ENCODE measurements at places on chromosomes 16 and 17.

DNA sequence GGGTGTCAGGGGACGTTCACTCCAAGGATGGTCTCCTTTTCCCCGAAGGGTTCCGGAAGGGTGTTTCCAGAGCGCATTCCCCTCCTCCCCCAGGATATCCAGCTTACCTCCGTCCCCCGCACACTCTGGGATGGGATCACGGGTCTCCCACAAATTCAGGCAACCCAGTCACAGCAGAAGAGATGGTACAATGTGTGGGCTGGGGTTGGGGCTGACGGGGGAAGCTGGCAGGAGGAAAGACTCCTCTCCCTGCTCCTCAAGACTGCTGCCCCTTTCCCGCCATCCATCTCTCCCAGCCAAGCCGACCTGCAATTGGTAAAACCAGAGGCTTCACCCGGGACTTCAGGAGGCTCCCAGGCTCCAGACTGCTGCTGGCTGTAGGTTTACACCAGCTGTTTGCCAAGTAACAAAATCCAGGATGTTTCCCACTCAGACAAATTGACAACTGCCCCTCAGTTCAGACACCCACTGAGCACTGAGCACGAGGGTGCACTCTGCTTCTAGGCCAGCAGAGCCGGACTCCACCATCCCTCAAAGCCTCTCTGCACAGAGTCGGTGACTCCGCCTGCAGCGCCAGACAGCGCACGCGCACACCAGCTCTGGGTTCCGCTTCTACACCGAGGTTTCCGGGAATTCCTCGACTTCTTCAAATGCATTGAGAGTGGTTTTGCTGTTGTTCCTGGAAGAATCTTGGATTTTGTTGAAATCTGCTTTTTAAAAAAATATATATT is 37.7 kb downstream of the ASPA start:
- no peak for DNase-seq

DNA sequence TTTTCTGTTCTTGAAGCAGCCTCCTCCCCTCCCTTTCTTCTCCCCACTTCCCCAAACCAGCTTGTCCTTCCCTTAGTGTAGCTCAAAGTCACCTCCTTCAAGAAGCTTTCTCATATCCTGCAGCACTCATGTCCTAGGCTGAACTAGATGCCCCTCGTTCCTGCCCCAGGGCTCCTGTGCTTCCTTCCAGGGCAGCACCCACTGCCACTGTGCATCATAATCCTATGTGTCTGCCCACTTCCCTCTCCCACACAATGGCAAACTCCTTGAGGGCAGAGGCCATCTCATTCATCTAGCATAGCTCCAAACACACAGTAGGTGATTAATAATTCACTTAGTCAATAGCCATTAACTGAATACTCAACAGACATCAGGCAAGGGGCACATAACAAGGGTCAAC is 6.9 kb upstream of the TMEM132E start:
- no peak for DNase-seq

- no peak for DNase-seq
These were observed 55.7 kb downstream of the SNX20 start for GRCh38 chr16:50625374-50625773.

- DNase-seq = no peak
These were observed 3.0 kb downstream of the RCVRN start for GRCh38 chr17:9902120-9902519.

DNA sequence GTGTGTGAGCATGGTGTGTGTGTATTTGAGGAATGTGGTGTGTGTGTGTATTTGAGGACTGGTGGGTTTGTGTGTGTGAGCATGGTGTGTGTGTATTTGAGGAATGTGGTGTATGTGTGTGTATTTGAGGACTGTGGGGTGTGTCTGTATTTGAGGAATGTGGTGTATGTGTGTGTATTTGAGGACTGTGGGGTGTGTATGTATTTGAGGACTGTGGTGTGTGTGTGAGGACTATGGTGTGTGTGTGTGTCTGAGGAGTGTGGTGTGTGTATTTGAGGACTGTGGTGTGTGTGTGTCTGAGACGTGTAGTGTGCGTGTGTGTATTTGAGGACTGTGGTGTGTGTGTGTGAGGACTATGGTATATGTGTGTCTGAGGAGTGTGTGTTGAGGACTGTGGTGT is 18.0 kb upstream of the CACNG1 start:
- no peak for DNase-seq

DNA sequence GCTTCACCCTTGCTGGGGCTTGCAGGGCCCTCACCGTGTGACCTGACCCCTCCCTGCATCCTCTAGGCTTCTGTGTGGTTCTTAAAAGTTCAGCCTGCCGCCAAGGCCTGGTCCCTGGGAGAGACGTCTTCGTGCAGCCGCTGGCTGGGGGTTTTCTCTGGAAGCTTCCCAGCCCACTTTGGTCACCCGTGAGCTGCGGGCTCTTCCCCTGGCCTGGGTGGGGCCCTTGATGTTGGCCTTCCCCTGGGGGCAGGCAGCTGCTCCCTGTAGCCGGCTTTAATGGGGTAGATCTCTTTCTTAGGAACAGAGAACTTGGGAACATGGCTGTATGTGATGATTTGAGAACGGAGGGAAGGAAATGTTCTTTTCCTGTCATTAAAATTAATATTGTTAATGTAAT is 32.7 kb downstream of the ZNF750 start:
- DNase-seq = no peak

- DNase-seq = no peak
These were observed 725 bp upstream of the MT2A start for GRCh38 chr16:56607675-56608042.

- no peak for DNase-seq
These were observed 32.4 kb upstream of the MMD start for GRCh38 chr17:55453839-55454557.

GRCh38 chr16:53944025-53944424 is 240.1 kb downstream of the FTO start:
- peak; percentile 5 for DNase-seq

GRCh38 chr17:69609473-69610305 is 195.2 kb downstream of the MAP2K6 start:
- DNase-seq = peak; percentile 60

DNA sequence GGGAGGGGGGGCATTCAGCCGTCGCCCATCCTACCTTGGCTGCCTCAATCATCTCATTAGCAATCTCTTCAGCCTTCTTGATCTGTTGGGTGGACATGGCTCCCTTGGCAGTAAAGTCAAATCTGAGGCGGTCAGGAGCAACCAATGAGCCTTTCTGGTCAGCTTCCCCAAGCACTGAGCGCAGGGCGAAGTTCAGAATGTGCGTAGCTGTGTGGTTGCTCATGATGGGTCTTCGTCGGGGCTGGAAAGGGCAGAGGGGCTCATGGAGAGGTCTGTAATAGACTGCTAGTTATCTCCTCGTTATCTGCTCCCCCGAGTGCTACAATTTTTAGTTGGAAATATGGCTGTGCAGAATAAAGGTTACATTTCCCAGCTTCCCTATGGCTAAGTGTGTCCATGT is 7.2 kb upstream of the EXOSC6 start:
- no peak for DNase-seq

DNA sequence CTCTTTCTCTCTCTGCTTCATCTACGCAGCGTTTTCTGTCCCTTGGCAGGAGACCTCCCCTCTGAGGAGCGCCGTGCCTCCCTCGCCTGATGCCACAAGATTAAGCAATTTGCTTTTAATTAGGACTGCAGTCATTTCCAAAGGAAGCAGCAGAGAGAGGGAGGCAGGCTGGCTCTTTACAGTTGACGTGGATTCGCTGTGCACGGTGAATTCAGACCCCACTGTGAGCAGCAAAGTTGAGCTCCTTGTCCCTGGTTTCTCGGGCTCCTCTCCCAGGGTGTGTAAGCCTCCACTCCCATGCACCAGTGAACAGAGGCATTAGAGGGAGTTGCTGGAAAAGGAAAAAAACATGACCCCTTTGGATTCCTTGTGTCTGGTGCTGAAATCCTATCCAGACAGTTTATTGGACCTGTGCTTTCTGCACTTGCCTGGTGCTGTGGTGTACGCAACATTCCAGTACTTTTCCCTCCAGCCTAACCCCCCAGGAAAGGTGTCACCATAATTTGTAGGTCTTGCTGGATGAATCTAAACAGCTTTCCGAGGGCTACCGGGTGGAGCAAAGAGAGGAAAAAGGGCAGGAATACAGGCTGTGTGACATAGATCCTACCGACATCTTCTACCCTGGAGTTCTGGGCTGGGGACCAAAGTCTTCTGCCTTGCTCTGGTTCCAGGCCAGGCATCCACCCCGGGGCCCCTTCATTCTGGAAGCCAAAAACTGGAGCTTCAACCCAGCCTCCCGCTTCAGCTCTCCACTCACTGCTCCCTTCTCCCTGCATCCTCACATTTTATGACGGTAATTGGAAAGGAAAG is 171.0 kb downstream of the MAF start:
- no peak for DNase-seq

DNA sequence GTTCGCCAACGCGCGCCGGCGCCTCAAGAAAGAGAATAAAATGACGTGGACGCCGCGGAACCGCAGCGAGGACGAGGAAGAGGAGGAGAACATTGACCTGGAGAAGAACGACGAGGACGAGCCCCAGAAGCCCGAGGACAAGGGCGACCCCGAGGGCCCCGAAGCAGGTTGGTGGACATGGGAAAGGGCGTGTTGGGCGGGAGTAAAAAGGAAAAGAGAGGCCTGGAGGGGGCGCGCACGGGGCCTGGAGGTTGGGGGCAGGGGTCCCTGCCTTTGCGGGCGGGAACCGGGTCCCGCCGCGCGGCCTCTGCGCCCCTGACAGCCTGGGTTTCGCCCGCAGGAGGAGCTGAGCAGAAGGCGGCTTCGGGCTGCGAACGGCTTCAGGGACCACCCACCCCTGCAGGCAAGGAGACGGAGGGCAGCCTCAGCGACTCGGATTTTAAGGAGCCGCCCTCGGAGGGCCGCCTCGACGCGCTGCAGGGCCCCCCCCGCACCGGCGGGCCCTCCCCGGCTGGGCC is 2.1 kb downstream of the IRX5 start:
- no peak for DNase-seq

DNA sequence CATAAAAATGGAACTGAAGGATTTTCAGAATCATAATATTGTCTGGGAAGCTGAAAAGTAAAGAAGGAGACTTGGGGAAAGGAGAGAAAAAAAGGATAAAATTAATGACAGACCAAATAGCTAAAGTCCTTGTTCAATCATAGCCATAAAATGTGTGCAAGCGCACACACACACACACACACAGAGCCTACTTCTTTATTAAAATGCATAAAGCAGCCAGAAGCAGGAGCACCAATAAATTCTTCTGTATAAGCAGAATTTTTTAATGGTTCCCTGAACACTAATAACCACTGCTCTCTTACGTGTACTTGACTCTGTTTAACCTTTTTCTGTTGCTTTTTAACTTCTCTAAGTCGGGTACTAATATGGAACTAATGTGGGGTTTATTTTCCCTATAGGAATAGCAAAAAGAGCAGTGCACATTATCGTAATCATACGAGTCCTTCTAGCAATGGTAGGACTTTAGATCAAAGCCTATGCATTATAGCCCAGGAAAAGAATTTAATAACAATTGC is 131.0 kb upstream of the PSMD7 start:
- DNase-seq = no peak

GRCh38 chr17:75152922-75153779 is 1.2 kb downstream of the JPT1 start:
- peak; percentile 44 for DNase-seq

- peak; percentile 94 for DNase-seq
These were observed 288.6 kb upstream of the ELAC2 start for GRCh38 chr17:13306310-13306962.

DNA sequence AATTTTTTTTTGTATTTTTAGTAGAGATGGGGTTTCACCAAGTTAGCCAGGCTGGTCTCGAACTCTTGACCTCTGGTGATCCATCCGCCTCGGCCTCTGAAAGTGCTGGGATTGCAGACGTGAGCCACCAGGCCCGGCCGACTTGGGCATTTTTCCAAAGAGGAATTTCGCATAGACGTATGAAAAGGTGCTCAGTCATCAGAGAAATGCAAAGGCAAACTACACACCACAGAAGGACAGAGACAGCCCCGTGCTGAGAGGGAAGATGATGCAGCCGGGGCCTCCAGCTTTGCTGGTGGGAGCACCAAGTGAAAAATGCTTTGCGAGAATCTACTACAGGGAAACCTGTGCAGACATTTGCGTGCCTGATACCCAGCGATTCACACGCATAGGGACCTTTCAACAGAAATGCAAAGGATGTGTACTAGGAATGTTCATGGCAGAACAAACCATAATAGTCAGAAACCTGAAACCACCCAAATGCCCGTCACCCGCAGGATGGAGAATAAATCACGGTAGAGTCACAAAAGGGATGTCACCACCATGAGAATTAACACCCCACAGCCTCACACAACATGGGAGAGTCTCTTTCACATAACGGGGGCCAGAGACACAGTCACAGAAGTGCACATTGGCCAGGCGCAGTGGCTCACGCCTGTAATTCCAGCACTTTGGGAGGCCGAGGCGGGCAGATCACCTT is 5.2 kb downstream of the RAB40B start:
- no peak for DNase-seq

GRCh38 chr17:80822021-80822699 is 169.5 kb upstream of the CHMP6 start:
- DNase-seq = no peak

DNA sequence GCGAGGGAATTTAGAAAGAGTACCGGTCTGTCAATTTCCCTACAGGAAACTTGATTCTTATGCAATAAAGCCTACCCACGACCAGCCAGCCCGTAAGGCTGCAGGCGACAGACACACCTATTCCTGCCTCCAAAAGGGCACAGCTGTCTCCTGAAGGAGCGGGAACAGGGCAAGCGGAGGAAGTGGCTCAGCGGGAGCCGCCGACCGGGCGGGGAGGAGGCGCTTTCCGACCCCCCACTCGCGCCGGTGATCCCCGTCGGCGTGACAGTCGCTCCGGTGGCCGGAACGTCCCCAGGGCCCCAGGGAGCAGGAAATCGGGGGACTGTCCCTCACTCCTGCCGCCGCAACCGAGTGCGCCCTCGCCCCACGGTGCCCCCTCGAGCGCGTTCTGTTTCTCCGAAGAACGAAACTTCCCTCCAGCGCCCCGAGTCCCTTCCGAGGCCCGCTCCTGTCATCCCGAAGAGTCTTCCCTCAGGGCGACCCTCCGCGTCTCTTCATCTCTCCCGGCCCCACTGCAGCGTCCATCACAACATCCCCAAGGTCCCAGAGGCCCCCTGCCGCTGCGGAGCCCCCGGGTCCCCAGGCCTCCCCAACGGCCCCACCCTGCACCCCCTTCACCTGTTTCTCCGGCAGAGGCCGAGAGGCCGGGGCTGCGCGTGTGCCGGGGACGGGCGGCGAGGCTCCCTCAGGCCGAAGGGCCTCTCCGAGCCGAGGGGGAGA is 421 bp downstream of the STAT3 start:
- DNase-seq = peak; percentile 27

Data from iris pigment epithelial cell (primary cell).